ENCODE measurements at places on chromosomes 1 and 21. TPM values are rescaled to one million over a fixed set of nuclear protein-coding genes. Genes with fewer than 3 reads are reported as not detected.

PRRX1 gene
- total RNA-seq = 0.69 TPM

PDXK gene
- total RNA-seq = 184 TPM

FCGR1A gene
- total RNA-seq = not detected

MFAP2 gene
- total RNA-seq = 12.9 TPM

DTL gene
- 26.7 TPM for total RNA-seq

BEST4 gene
- total RNA-seq = 0.15 TPM

NEXN gene
- total RNA-seq = 5.4 TPM

DUSP10 gene
- 1.4 TPM for total RNA-seq

RAB42 gene
- 4.2 TPM for total RNA-seq

KCNE2 gene
- total RNA-seq = not detected

PAFAH2 gene
- 8.5 TPM for total RNA-seq

All from Panc1 (cell line).